Posterior cingulate gyrus (tissue), 11 donors: ENCODE measurements at places on chromosomes 12 and 14.

DNA sequence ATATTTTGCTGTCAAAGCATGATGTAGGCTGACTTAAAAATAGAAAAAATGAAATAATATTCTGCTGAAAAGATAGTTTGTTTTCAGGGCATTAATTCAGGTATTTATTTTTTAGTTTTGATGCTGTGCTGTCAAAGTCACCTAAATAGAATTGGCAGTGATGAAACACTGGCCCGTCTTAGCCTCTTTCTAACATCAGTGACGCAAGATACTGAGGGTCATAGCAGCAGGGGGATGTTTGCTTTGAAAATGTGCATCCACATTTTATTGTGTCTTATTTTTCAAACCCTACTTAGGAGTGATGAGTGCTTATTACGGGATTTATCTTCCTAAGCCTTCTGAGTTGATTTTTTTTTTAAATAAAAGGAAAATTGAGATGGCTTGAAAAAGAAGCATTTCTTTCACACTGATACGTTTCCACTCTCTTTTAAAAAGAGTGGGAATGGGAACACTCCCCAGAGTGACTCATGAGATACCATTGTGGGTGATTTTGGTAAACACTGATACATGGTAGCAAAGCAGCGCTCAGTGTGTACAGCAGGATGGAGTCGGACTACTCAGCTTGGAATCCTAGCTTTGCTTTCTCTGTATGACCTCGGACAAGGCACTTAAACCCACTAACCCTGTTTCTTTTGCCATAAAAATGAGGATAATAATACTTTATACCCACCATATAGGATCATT lies 290.8 kb downstream of the ERC1 start:
- DNase-seq, result no peak

DNA sequence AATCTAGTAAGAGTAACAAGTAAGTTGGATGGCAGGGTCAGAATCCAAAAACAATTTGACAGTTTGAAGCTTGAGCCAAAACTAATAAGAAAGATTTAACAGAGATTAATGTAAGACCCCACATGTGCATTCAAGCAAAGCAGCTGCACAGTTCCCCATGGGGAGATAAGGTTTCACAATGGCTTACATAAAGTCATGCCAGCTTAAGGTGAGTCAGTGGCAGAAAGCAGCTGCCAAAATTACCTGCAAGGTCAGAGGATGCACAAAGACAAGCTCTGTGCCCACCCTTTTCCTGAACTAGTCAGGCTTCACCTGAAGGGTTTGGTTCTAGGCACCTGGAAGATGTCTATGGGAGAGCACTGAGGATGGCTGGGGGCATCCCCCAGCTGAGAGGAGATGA lies 36.6 kb upstream of the KRT77 start:
- no peak for DNase-seq

GRCh38 chr14:100312877-100313400 lies 6.7 kb upstream of the SLC25A29 start:
- DNase-seq, result no peak

DNA sequence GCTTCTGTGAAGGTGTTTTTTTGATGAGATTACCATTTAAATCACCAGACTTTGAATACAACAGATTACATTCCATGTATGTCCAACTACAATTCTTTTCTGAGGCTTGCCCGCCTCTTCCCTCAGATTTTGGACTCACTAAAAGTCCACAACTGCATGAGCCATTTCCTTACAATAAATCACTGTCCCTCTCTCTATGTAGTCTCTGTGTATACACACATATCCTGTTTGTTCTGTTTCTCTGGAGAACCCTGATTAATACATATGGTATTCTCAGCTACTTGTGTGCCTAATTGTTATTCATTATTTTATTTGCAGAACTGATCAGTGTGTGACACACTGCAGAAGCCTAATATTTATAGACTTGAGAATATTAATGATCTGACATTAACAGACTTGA lies 2.4 kb upstream of the MIPOL1 start:
- no peak for DNase-seq

DNA sequence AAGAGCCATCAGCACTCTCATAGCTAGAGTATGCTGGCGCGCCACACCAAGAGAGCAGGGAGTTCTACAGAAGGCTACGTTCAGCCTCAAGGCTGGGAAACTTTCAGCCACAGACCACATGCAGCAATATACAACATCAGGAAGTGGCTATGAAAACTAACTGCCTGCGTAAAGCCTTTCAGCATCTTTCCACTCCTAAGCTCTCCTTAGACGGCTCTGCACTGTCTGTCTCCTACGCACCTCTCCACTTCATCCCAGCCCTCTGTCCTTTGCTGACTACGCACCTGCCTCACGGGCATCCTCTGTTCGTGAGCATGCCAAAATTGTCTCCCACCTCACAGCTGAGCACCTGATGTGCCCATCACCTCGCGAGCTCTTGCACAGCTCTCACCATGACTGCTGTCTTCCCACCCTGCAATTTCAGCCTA lies 9.7 kb downstream of the MPHOSPH9 start:
- DNase-seq, result no peak

DNA sequence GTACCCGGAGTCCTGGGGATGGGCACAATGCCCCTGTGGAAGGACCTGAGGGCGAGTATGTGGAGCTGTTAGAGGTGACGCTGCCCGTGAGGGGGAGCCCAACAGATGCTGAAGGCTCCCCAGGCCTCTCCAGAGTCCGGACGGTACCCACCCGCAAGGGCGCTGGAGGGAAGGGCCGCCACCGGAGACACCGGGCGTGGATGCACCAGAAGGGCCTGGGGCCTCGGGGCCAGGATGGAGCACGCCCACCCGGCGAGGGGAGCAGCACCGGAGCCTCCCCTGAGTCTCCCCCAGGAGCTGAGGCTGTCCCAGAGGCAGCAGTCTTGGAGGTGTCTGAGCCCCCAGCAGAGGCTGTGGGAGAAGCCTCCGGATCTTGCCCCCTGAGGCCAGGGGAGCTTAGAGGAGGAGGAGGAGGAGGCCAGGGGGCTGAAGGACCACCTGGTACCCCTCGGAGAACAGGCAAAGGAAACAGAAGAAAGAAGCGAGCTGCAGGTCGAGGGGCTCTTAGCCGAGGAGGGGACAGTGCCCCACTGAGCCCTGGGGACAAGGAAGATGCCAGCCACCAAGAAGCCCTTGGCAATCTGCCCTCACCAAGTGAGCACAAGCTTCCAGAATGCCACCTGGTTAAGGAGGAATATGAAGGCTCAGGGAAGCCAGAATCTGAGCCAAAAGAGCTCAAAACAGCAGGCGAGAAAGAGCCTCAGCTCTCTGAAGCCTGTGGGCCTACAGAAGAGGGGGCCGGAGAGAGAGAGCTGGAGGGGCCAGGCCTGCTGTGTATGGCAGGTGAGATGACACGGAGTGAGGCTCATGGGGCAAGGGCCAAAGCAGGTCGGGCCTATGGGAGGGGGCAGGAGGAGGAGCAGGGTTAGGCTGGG lies 4.5 kb downstream of the ARHGEF40 start:
- DNase-seq, result no peak

GRCh38 chr14:100820957-100821356 lies 5.0 kb upstream of the MEG3 start:
- no peak for DNase-seq

DNA sequence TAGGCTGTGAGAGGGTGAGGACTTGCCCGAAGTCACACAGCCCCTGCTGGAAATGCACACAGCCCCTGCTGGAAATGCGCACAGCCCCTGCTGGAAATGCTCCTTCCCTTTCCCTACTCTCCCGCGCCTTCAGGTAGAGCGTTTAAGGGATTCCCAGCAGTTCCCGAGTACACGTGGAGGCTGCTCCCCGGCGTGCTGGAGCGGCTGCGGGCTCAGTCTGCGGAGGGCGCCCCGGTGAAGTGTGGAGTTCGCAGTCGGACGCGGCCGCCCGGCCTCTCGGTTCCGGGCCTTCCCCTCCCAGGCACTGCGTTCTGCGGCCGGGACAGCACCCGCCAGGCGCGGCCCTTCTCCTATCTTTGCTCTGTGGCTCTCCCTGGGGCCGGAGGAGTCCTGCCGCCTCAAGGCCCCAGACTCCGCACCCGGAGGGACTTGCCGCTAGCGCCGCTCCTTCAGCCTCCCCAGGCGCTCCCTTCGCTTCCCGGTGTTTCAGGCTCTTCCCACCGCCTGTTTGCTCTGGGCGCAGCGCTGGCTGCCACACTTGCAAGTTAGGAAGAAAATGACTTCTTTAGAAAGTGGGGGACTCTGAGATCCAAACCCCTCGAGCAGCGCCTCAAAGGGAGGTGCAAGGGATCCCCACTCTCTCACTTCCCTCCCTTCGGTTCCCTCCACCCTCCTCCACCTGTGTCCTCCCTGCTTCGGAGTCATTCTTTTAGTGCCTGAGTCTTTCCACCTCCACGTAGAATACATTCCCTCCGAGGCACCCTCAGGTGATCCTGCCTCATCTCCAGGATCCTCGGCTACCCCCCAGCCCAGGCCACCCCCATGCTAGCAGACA lies 8.3 kb upstream of the TBX5 start:
- no peak for DNase-seq

- no peak for DNase-seq
Observed at GRCh38 chr12:15699886-15700285, 89.3 kb downstream of the EPS8 start.

DNA sequence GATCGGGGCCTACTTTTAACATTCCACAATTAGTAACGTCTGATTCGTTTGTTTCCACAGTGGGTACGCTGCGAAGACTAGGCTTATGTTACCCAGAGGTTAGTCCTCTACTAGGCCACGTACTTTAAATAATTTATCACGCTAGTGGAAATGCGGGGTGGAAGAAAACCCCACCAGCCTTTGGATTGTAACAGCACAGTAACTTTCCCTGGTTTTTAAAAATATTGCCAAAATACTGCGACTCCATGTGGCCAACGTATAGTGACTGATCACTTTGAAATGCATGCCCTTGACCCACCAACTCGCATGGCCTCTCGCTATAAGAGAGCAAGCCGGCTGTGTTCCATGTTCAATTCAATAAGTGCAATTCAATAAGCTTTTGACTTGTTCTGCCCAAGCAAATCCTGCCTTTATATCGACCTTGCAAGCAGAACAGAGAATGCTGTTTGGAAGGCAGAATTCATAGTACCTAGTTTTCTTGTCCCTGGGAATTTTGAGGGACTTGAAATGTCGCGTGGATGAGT lies 882 bp upstream of the GTF2A1 start:
- peak; percentile 48 for DNase-seq

GRCh38 chr14:32947792-32948191 lies 9.1 kb downstream of the NPAS3 start:
- no peak for DNase-seq

GRCh38 chr14:33455654-33456345 lies 495.1 kb downstream of the EGLN3 start:
- DNase-seq, result no peak

GRCh38 chr14:97581016-97581415 lies 783.8 kb downstream of the VRK1 start:
- DNase-seq, result no peak

- no peak for DNase-seq
Observed at GRCh38 chr14:72512925-72513324, 381.0 kb downstream of the DPF3 start.

DNA sequence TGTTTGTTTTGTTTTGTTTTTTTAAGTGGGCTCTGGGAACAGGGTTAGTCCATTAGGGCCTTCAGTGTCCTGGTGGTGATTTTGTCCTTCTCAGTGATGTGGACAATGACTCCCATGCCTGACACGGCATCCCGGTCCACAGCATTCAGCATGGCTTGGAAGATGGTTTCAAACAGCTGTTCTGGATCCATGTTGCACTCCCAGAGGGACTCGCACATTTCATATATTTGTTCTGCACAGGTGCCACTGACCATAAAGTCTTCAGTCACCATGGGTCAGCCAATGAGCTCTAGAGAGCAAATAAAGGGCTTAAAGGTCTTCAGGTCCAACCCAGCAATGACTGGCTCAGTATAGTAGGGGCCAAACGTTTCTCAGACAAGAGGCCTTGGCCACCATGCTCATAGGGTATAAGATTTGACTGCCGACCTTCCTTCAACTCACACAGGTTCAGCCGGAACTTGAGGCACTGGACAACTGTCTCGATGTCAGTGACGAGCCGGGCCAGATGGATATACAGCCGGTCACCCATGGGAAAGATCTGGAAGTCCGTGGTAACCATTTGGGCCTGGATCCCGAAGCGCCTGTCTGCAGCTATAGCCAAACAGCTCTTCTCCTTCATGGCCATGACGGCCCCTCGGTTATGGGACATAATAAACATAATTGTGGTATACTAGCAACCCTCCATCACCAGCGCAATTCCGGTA lies 18.0 kb downstream of the OR10P1 start:
- no peak for DNase-seq

DNA sequence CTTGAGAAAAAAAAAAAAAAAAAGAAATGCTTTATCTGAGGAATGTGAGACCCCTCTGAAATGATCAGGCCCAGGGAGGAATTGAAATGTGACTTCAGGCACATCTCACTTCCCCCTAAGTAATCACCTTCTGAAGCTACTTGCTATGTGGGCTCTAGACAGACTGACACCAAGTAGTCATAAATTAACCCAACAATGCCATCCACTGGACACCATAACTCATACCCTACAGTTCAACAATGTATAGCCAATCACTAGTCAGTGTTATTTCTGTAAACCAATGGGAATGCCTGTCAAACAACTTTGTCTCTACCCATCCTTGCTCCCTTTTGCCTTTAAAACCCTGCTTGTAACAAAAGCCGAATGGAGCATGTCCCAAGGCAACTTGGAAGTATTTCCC lies 182.7 kb upstream of the TMPO start:
- no peak for DNase-seq

DNA sequence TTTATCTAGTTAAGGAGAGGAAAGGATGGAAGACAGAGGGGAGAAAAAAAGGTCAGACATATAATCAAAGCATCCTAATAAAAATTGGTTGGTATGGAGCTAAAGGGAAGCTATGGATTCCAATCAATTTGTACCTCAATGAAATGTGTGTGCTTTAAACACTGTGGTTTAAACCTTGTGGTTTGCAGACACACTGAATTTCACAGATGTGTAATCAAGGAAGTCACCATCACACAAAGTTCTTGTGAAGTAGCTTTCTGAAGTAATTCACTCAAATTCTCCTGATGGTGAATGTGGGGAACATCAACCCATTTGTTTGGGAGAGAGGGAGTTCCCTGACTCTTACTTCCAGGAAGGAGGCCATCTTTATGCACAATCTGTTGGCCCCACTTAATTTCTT lies 243.3 kb upstream of the KRR1 start:
- no peak for DNase-seq

GRCh38 chr12:108839890-108840230 lies 17.5 kb downstream of the SSH1 start:
- DNase-seq, result no peak

GRCh38 chr12:103745962-103746361 lies 95.1 kb downstream of the NT5DC3 start:
- no peak for DNase-seq

DNA sequence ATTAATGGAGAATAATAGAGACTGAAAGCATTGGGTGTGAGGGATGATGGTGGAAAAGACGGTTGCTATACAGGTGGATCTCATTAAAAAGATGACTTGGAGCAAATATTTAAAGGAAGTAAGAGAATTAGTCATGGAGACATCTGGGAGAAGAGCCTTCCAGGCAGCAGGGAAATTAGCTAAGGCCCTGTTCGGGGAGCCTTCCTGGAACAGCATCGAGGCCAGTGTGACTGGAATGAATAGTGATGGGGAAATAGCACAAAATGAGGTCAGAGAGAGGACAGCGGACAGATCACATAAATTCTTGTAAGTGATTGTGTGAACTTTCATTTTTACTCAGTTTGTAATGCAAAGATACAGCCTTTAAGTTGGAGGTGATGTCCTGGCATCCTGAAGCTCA lies 842.3 kb downstream of the SLC6A15 start:
- DNase-seq, result no peak
